ENCODE measurements at places on chromosomes 7 and 10.

GRCh38 chr7:75854233-75854632, 24.6 kb upstream of the RHBDD2 start:
- no peak for DNase-seq

DNA sequence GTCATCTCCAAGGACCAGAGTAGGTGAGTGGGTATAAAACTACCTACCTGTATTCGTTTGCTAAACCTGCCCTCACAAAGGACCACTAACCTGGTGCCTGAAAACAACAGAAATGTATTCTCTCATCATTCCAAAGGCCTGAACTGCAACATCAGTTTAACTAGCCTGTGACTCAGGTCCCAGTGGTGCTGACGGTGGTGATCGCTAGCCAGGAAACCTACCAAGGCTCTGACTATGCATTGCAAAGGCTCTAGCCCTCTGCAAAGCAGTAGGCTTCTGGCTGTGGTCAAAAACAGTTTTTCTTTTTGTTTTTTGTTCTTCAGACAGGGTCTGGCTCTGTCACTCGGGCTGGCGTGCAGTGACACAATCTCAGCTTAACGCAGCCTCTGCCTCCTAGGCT, 107.5 kb downstream of the NPTX2 start:
- DNase-seq: no peak

GRCh38 chr10:132810807-132811700, 25.1 kb upstream of the NKX6-2 start:
- DNase-seq: no peak

DNA sequence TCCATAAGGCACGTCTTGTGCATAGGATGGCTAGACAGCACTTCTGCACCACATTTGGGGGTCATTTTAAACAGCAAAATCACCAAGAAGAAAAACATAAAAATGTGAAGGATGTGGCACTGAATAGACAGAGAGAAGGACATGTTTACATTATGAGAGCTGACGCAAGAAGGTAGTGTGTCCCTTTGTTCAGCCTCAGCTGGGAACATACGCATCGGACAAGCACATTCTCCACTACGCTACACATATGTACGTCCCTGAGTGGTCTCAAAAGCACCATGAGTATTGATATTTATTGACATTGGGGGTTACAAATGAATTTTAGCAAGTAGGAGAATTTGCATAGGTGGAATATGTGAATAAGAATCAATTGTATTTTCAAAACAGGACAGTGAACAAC, 20.2 kb downstream of the DDC start:
- DNase-seq: no peak

GRCh38 chr7:23615331-23615730, 18.1 kb downstream of the CCDC126 start:
- no peak for DNase-seq

GRCh38 chr10:36221101-36221500, 579.0 kb upstream of the FZD8 start:
- no peak for DNase-seq

DNA sequence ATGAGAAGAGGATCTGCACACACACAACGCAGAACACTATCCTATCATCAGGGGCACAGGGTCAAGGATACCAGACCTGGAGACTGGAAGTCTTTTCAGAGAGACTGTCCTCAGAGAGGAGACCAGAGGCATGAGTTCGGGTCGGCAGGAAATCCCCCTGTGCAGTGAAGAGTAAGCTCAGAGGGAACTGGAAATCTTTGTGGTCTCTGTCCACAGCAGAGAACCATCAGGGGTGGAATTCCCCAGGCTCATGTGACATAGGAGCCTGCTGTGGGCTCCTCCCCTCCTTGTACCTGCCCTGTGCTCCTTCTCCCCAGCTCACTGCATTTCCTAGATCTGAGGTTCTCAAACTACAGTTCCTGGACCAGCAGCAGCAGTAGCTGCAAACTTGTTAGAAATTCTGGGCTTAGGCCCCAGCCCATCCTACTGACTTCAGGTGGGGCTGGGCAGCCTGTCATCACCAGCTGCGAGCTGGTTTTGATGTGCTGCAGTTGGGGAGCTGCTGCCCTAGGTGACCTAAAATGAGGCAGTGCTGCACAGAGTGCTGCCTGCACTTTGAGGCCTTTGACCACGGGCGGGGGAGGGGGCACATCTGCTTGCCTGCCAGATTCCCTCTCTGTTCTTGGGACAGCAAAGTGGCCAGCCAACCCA, 2.4 kb downstream of the ZMIZ2 start:
- no peak for DNase-seq

GRCh38 chr7:50673096-50673495, 107.9 kb upstream of the DDC start:
- no peak for DNase-seq

- DNase-seq: no peak
Observed at GRCh38 chr10:987620-987869, 689 bp upstream of the GTPBP4 start.

GRCh38 chr10:129949891-129950291, 14.2 kb downstream of the EBF3 start:
- DNase-seq: peak; percentile 70

DNA sequence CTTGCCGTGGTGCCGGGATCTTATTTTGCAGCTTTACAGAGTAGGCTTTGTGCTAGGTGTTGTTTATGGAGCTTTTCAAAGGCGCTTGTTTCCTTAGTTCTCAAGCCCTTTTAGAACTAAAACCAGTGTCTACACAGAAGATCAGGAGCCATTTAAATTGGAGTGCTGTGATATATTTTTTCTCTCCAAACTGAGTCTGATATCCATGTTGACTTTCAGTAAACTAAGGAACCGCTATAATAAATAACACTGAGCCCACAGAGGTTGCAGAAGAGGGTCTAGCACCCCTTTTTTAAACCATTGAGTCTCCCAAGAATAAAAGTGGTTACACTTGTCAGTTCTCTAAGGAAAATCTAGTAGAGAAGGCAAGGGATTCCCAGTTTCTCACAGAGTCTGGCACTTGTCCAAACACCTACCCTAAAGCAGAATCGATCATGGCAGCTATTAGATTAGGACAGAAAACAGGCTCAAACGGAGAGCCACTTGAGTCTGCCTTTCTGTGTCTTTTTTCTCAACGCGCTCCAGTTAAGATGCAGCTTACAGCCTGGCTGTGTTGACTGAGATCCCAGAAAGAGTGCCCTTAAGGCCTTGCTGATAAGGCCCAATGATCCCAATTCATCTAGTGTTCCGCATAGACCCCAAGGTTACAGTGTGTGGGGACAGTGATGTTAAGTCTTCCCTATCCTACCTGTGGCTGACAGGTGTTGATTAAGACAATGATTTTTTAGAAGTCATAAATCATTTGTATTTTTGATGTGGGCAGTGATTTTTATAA, 804 bp downstream of the TMEM106B start:
- DNase-seq: peak; percentile 60

- DNase-seq: no peak
Observed at GRCh38 chr10:23448323-23448722, 9.4 kb downstream of the OTUD1 start.

DNA sequence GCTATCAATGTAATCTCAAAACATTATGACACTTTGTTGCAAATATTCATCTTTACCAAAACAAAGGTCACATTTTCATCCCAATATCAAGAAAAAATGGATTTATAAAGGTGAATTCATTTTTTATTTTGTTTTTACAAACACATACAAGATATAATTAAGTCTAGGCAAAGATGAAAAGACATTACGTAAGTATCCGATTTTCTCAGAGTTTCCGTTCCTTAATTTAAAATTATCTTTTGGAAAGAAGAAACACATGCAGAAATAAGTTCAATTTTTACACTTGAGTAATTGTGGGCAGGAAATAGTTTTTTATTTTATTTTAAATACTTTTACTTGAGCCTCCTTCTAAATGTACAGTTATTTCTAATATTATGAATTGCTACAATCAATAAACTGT, 24.6 kb downstream of the RTKN2 start:
- no peak for DNase-seq

DNA sequence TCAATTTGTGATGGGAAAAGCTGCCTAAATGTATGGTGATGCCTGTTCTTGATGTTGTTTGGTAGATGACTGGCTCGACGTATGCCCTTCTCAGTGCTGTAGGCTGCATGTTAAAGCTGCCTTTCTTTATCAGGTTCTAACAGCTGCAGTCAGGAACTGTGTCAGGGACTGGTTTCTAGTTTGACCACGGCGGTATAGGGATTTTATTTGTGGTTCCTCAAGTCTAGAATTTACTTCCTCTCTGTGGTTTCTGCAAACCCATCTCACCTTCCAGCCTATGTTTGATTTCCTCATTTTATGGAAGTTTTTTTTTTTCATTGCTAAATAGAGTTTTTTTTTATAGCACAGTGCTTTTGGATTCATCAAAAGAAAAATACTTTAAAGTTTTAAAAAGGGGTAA, 26.5 kb downstream of the LMTK2 start:
- DNase-seq: no peak

- no peak for DNase-seq
Observed at GRCh38 chr10:130215931-130216231, 79.7 kb downstream of the GLRX3 start.

GRCh38 chr10:24989867-24990266, 26.1 kb downstream of the ENKUR start:
- DNase-seq: no peak

DNA sequence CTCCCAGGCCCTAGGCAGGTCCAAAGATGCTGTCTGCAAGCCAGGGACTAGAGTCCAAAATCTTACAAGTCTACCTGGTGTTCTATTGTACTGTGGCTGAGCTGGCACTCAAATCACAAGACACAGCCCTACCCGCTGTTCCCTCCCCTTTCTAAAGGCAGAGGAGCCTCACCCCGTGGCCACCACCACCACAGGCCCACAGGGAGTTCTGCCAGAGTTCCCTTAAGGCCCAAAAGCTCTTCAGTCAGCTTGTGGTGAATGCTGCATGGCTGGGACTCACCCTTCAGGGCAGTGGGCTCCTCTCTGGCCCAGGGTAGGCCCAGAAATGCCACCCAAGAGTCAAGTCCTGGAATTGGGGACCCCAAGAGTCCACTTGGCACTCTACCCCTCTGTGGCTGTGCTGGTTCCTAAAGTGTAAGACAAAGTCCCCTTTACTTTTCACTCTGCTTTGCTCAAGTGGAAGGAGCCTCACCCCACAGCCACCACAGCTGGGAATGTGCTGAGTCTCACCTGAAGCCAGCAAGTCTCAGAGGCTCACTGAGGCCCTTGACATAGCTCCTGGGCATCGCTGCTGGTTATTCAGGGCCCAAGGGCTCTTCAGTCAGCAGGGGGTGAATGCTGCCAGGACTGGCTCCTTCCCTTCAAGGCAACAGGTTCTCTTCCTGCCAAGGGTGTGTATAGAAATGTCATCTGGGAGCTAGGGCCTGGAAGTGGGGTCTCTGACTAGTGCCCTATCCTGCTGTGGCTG, 48.8 kb upstream of the PSAP start:
- DNase-seq: no peak

GRCh38 chr7:158476331-158476932, 111.2 kb downstream of the PTPRN2 start:
- DNase-seq: no peak

- DNase-seq: no peak
Observed at GRCh38 chr10:73854310-73854709, 20.0 kb downstream of the CAMK2G start.

GRCh38 chr10:33553748-33554571, 219.5 kb upstream of the NRP1 start:
- no peak for DNase-seq

- peak; percentile 12 for DNase-seq
Observed at GRCh38 chr7:107622894-107623293, 37.7 kb upstream of the SLC26A4 start.

DNA sequence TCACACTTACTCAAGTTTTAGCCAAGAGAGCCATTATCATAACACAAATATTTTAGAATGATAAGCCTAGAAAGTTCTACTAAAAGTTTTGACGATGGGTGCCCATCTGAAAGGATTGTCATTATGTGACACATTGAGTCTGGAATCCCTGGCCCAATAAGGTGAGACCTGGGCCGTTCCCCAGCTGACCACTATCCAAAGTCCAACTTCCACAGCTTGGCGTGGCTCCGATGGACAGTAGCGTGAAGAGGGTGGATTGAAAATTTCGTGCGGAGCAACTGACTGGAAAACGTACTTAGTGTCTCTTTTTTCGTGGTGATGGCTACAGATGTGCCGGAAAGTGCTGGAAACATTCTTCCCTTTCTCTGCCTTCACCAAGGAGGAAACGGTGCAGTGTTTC, 439.0 kb upstream of the ZMIZ1 start:
- no peak for DNase-seq

GRCh38 chr7:1940863-1941262, 270.8 kb downstream of the ELFN1 start:
- no peak for DNase-seq

GRCh38 chr7:156620291-156620675, 20.3 kb upstream of the RNF32 start:
- DNase-seq: no peak

GRCh38 chr10:81704596-81704995, 170.4 kb upstream of the NRG3 start:
- no peak for DNase-seq

- DNase-seq: no peak
Observed at GRCh38 chr7:94422827-94423460, 28.2 kb downstream of the COL1A2 start.

GRCh38 chr7:142876991-142877910, 8.3 kb downstream of the TRPV6 start:
- DNase-seq: no peak

DNA sequence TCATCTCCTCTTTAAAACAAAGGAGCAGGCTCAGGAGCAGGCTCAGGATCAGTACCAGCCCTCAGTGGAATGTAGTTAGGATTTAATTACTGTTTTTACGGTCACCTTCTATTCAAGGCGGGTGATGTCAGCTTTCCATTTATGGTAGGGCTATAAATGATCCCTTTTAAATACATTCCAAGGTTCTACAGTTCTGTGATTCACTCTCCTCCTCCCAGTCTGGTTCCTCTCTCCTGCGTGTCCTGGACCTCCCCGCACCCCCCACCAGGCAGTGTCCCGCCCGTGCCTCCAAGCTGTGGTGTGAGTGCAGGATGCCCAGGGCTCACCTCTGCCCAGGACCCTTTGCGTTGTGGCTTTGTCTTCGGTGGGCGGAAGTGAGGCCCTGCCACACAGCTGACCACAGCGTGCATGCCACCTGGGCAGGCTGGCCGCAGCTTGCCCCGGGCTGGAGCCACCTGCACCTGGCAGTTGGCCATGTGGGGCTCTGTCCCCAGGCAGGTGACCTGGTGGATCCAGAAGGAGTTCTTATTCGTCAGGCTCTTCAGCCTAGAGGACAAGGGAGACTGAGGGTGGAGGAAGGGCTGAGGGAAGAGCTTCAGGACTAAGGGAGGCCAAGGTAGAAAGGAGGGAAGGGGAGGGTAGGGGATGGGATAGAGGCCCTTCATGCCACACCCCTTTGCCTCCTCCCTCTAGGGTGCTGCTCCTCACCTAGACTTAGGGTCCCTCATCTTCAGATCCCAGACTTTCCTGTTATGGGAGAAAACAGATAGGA, 9.1 kb downstream of the LOXL4 start:
- DNase-seq: no peak

GRCh38 chr10:31467791-31468535, 148.9 kb downstream of the ZEB1 start:
- DNase-seq: no peak

- DNase-seq: no peak
Observed at GRCh38 chr7:106551936-106552335, 109.0 kb downstream of the CCDC71L start.

GRCh38 chr10:95847007-95847406, 60.8 kb upstream of the CC2D2B start:
- no peak for DNase-seq
